ENCODE measurements at places on chromosomes 5 and 9. TPM values are rescaled to one million over a fixed set of nuclear protein-coding genes. Genes with fewer than 3 reads are reported as not detected.

Gene CCL19
- total RNA-seq = not detected

Gene GRIN3A
- total RNA-seq = not detected

Gene SPRY4
- total RNA-seq = 0.35 TPM

Gene CLIC3
- total RNA-seq = not detected

Gene LCN9
- not detected for total RNA-seq

Gene FBP1
- total RNA-seq = not detected

Gene DIPK1B
- 0.32 TPM for total RNA-seq

Gene C6
- total RNA-seq = 0.45 TPM

Gene RMI1
- total RNA-seq = 18.0 TPM

Gene NR2F1-AS1
- total RNA-seq = 0.19 TPM

Gene ANKRD20A1
- total RNA-seq = 0.33 TPM

Gene SLC34A3
- total RNA-seq = not detected

Gene GFI1B
- total RNA-seq = not detected

Gene SLC34A1
- 0.10 TPM for total RNA-seq

Data from GM12878 (cell line).